ENCODE measurements at places on chromosomes 5 and 9. TPM values are rescaled to one million over a fixed set of nuclear protein-coding genes. Genes with fewer than 3 reads are reported as not detected.

The MAT2B gene
- total RNA-seq, result 43.4 TPM

The ZFYVE16 gene
- total RNA-seq, result 72.7 TPM

The ACSL6 gene
- 59.5 TPM for total RNA-seq

The PCAT7 gene
- not detected for total RNA-seq

The PCYOX1L gene
- 13.6 TPM for total RNA-seq
